Naive thymus-derived CD4-positive, alpha-beta T cell (primary cell): ENCODE measurements at places on chromosomes 2 and 18. TPM values are rescaled to one million over a fixed set of nuclear protein-coding genes. Genes with fewer than 3 reads are reported as not detected.

- H3K36me3 ChIP-seq: no peaks in the 10 kb centered on the region
- DNase-seq: no peak
- no peaks in the 10 kb centered on the region for H3K27me3 ChIP-seq
- no peaks in the 10 kb centered on the region for H3K4me1 ChIP-seq
- no peak overlapping the region for H3K4me3 ChIP-seq
Measured at GRCh38 chr2:117308861-117309770, 505.4 kb upstream of the DDX18 start.

GRCh38 chr2:149677416-149677815 is 89.8 kb upstream of the MMADHC start:
- no peaks in the 10 kb centered on the region for H3K36me3 ChIP-seq
- H3K4me3 ChIP-seq: no peak overlapping the region
- no peak overlapping the region for H3K27ac ChIP-seq
- no peak for DNase-seq

- no peak overlapping the region for H3K27ac ChIP-seq
- H3K4me3 ChIP-seq: no peak overlapping the region
- H3K27me3 ChIP-seq: no peaks in the 10 kb centered on the region
- no peak for DNase-seq
Measured at GRCh38 chr18:49183921-49184320, 233.2 kb upstream of the SMAD7 start.

DNA sequence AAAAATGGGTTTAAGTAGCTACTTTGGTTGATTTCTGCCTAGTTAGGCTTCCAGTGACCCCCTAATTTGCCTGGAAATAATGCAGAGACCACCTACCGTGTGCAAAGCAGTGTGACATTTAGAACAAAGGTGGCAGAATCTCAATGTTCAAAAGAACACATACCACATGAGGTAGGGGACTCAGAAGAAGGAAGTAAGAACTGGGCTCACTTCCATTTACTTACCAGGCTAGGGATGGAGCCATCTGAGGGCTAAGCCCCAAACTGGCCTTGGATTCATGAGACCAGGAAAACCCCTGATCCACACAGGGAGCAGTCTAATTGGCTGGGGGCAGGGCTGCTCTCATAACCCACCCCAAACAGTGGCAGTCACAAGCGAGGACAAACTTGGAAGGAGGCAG is 190.7 kb downstream of the NCKAP5 start:
- no peak overlapping the region for H3K27ac ChIP-seq
- H3K4me3 ChIP-seq: no peak overlapping the region
- DNase-seq: no peak
- H3K4me1 ChIP-seq: no peaks in the 10 kb centered on the region
- H3K27me3 ChIP-seq: no peaks in the 10 kb centered on the region

- H3K4me3 ChIP-seq: no peak overlapping the region
- H3K27ac ChIP-seq: no peak overlapping the region
- H3K27me3 ChIP-seq: no peaks in the 10 kb centered on the region
Measured at GRCh38 chr18:23727707-23728493, 38.6 kb downstream of the LAMA3 start.

GRCh38 chr18:75083761-75084160 is 125.2 kb downstream of the PTGR3 start:
- H3K27me3 ChIP-seq: no peaks in the 10 kb centered on the region
- H3K27ac ChIP-seq: no peak overlapping the region
- H3K4me3 ChIP-seq: no peak overlapping the region
- no peaks in the 10 kb centered on the region for H3K4me1 ChIP-seq

DNA sequence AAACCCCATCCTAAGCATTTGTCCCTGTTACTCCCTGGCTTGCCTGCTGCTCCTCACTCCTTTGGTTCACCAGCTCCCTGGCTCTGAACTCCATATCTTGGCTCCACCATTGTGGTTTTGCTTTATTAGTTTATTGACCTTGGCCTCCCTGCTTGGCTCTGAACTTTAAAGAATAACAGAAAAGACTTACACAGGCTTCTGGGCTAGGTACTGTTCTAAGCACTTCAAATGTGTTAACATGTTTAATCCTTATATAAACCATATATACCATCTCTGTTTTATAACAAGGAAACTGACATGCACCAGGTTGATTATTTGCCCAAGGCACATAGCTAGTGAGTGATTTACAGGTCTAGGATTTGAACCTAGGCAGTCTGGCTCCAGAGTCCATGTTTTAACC is 149.7 kb upstream of the CAPN13 start:
- no peak for DNase-seq
- H3K4me1 ChIP-seq: no peaks in the 10 kb centered on the region
- no peak overlapping the region for H3K27ac ChIP-seq
- no peak overlapping the region for H3K4me3 ChIP-seq
- H3K36me3 ChIP-seq: no peaks in the 10 kb centered on the region

GRCh38 chr2:65017335-65017734 is 28.1 kb downstream of the SLC1A4 start:
- no peaks in the 10 kb centered on the region for H3K27me3 ChIP-seq
- DNase-seq: no peak
- H3K4me3 ChIP-seq: no peak overlapping the region
- H3K36me3 ChIP-seq: no peaks in the 10 kb centered on the region
- H3K27ac ChIP-seq: no peak overlapping the region

GRCh38 chr2:154343282-154343681 is 355.2 kb upstream of the KCNJ3 start:
- no peak for DNase-seq
- H3K4me1 ChIP-seq: no peaks in the 10 kb centered on the region
- no peak overlapping the region for H3K27ac ChIP-seq
- no peak overlapping the region for H3K4me3 ChIP-seq
- H3K36me3 ChIP-seq: no peaks in the 10 kb centered on the region

GRCh38 chr2:150075831-150076230 is 411.6 kb downstream of the RND3 start:
- H3K4me1 ChIP-seq: no peaks in the 10 kb centered on the region
- no peak for DNase-seq
- no peaks in the 10 kb centered on the region for H3K27me3 ChIP-seq
- no peak overlapping the region for H3K27ac ChIP-seq

The SAP130 gene
- 17.3 TPM for polyA plus RNA-seq

The SLC11A1 gene
- polyA plus RNA-seq: 0.49 TPM

The ALK gene
- polyA plus RNA-seq: 0.13 TPM

The GREB1L gene
- 0.09 TPM for polyA plus RNA-seq

The ALPI gene
- polyA plus RNA-seq: not detected
